ENCODE measurements at places on chromosomes 5 and 9.
A peak's percentile ranks its signal among the peaks of the same experiment; 100 is the strongest.

DNA sequence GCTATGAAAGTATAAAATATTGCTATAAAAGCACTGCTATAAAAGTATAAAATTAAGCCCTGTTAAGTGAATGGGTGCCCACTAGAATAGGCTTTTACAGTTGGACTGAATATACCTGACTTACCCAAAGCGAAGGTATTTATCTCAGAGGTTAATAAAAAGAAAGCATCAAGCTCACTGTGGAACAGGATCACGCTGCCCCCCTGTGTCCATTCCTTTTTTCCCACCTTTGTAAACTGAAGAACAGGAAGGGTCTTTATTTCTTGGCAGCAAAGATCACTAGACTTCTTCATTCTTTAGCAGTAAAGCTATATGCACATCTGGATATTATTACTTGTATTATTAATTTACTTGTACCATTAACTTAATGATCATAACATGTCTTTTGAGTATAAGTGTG is 22.1 kb upstream of the PLPP6 start:
- DNase-seq: peak; percentile 28

DNA sequence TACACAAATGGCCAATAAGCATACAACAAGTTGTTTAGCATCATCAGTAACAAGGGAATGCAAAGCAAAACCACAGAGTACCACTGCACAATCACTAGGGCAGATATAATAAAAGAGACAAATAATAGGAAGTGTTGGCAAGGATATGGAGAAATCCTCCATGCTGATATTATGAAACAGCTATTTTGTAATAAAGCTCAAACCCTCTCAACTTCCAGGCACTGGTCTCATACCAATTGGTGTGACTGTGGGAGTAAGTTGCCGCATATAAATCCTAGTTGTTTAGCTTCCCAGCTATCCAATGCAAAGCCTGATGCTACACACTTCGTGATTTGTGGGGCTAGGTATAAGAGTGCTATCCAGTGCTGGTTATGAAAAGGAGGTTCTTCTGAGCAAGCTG is 88.6 kb downstream of the SMIM23 start:
- DNase-seq: no peak

DNA sequence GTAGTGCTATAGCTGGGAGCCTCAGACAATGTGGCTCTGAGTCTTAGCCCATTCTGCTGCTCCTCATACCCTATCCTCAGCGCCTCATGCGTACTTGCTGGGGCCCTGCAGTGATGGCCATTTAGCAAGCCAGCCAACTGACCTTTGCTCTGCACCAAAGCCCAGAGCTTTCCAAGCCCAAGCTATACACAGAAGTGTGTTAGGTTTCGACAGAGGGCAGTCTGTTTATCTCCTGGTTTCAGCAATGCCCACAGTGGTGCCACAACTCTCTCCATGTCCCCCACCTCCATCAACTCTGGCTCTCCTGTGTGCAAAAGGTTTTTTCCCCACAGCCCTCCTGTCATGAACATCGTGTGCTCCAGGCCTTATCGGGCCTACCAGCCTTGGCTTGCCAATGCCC is 16.9 kb downstream of the GNG10 start:
- DNase-seq: no peak

GRCh38 chr5:2113348-2114131 is 230.8 kb upstream of the IRX4 start:
- no peak for DNase-seq

DNA sequence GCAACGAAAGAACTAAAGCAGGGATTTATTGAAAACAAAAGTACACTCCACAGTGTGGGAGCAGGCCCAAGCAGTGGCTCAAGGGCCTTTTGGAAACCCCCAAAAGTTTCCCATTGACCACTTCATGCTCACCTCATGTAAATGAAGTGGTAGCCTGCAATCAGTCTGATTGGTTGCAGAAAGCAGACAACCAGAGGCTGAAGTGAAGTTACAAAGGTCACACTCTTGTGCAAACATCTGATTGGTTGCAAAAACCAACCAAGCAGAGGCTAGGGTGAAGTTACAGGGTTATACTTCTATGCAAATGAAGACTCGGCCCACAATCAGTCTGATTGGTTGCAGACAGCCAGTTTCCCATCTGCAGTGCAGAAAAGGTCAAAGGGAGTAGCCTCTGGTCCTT is 258.0 kb downstream of the YTHDC2 start:
- DNase-seq: no peak

DNA sequence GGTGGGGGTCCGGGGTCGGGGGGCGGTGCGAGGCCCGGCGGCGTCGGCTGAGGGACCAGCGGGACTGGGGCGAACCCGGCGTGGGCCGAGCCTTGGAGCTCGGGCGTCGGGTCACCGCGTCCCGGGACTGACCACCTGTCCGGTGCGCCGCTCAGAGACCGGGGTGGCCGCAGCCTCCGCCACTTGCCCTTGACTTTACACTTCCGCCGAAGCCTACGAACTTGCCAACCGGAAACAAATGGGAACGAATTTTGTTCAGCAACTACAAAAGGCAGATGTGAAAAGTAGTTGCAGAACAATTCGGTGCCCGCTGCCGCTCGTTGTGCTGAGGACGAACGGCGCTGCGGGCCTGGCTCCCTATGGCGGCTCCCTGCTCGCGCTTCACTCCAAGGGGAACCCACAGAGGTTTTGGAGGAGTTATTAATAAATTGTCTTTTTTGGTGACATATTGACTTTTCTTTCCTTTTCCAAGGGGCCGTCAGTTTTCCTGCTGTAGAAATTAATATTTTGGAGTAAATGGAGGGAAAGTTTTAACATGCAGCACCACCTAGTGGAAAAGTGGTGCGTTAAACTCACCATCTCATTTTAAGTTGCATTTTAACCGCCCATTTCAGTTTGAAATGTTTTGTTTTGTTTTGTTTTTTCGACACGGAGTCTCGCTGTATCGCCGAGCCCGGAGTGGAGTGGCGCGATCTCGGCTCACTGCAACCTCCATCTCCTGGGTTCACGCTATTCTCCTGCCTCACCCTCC is 490 bp downstream of the PCBD2 start:
- peak; percentile 76 for DNase-seq

DNA sequence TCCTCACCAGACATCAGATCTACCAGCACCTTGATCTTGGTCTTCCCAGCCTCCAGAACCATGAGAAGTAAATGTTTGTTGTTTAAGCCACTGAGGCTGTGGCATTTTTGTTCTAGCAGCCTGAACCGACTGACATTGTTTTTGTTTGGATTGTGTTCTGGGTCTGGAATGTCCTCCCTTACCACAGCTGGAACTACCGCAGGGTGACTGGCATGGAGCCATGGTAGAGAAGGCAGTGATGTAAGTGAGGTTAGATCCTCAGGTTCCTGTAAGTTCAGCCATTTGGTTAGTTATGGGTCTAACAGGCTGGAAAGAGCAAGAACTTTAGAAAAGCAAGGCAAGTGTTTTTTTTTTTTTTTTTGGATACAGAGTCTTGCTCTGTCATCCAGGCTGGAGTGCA is 209.3 kb downstream of the DAB2IP start:
- DNase-seq: no peak

- DNase-seq: no peak
Observed at GRCh38 chr9:129237164-129237611, 59.1 kb upstream of the IER5L start.

GRCh38 chr5:22541037-22541436 is 312.1 kb downstream of the CDH12 start:
- DNase-seq: no peak

GRCh38 chr9:9552665-9553064 is 1060.1 kb downstream of the PTPRD start:
- DNase-seq: no peak

GRCh38 chr9:94729199-94729598 is 2.7 kb downstream of the AOPEP start:
- DNase-seq: no peak

- no peak for DNase-seq
Observed at GRCh38 chr9:77019236-77019925, at the start of gene FOXB2. FOXB2 (plus strand) TSS chr9:77019655; CDS start chr9:77019655, 0 bp downstream.

- DNase-seq: no peak
Observed at GRCh38 chr5:150261231-150261630, 28.3 kb downstream of the CAMK2A start.

DNA sequence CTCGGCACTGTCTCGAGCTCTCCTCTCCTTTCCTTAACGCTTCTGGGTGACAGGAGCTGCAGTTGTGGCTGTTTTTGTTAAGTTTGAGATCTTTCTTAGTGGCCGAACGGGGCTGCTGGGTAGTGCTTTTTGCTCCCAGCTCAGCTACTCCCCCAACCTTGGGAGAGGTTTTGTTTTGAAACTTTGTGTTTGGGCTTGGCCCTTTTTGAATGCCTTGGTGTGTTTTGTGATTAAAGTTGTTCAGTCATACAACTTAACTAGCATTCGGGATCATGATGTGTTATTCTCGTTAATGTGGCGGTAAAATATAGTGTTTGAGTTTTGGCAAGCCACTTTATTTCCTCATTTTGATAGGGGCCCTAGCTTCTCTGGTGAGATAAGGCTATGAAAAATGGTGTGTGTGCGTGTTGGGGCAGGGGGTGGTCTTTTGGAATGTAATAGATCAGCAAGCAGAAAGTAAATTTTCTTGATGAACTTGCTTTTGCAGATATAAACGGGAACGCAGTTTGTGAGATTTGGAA is 1.1 kb downstream of the KDM3B start:
- DNase-seq: no peak

DNA sequence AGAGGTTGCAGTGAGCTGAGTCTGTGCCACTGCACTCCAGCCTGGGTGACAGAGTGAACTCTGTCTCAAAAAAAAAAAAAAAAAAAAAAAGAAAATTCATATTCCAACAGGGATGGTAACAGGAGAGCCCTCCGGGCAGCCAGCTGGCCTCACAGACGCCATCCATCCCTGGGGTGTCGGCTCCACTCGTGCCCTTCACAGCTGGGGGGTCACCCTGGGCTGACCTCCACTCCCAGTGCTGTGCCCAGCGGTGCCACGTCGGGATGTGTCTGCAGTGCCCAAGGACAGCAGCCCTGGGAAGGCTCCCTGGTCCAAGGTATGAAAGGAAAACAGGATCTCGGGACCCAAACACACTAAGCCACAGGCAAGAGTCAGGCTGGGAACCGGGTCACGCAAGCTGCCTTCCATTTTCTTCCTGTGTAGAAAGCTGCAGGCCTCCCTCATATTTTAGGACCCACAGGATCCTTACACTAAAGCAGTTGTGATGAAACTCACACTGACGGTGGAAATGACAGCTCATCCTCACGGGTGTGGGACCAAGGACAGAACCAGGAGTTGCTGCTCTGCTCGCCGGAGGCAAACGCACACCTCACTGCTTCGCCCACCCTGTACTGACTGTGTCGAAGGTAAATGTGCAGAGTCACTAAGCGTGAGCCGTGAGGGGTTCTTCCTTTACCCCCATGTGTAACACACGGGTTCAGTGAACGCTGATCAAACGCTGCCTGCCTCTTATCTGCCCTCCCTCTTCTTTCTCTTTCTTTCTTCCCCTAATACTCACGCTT is 5.3 kb downstream of the SLC12A7 start:
- DNase-seq: no peak

- DNase-seq: no peak
Observed at GRCh38 chr9:15272377-15272928, 34.6 kb downstream of the TTC39B start.

- DNase-seq: no peak
Observed at GRCh38 chr5:123856766-123857165, 344.8 kb downstream of the CSNK1G3 start.

GRCh38 chr9:95115104-95115503 is 202.4 kb downstream of the FANCC start:
- no peak for DNase-seq

DNA sequence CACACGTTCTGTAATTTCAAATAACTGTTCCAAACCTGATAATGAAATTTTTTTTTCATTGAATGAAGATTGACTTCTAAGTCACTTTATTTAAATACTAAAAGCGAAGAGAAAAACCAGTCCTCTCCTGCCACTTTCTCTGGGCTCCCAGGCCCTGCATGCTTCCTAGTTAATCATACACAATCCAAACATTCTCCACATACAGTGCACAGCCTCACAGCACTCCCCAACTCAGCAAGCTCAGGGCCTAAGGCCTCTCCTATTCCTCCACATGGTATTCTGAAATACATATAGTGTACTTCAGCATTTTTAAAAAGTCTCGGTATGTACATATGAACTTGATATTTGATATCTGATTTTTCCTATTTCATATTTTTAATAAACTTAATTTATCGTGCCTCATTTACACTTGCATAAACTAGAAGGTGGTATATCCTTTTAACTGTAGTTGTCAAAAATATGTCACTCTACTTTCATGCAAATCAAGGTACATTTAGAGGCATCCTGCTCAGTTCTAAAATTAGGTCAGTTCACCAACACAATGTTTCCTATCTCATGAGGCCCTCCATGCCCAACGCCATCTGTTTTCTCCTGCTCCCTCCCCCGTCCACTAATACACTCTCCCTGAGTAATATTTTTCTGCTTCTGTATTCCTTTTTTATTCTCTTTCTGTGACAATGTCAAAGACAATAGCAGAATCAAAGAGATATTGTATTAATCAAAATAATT is 206.7 kb downstream of the ARRDC3 start:
- DNase-seq: peak; percentile 94

GRCh38 chr9:116155698-116156039 is 2.1 kb downstream of the PAPPA start:
- peak; percentile 22 for DNase-seq

GRCh38 chr5:176837707-176838115 is 27.4 kb downstream of the UNC5A start:
- peak; percentile 68 for DNase-seq

GRCh38 chr5:15106530-15107283 is 235.1 kb upstream of the ANKH start:
- no peak for DNase-seq

DNA sequence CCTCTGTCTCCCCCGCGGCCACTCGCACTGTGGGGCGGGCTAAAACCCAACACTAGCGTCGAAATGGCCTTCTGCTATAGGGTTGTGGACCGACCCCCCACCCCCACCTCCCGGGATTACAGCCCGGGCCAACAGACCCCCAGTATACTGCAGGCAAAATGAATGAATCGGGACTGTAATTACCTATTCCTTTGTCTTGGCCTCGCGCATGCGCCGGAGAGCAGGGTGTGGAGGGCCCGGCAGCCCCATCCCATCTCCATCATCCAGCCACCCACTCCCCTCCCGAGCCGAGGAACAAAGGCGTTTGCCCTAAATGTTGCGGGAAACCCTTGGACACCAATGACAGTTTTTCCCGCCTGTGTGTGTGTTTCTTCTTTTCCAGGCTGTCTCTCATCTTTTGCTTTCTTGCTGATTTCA is 1.6 kb downstream of the BASP1 start:
- DNase-seq: peak; percentile 74

DNA sequence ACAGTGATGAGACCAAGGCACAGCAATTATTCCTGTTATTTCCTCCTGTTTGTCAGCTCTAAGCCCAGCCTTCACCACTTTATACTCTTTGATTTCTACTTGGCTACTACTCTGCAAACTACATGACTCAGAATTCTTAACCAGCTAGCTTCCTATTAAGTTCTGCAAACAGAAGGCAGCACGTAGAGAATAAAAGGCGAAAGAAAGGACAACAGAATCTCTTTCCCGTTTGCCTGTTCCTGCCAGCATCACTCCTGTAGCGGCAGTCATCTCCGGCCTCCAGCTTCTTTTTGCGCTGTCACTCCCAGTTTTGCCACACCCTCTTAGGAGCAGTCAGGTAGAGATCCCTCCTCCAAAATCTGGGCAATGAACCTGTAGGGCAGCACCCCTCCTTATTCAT is 29.9 kb downstream of the DPYSL3 start:
- DNase-seq: no peak

GRCh38 chr5:94080390-94080789 is 339.0 kb upstream of the POU5F2 start:
- DNase-seq: no peak

GRCh38 chr5:80656425-80656824 is 1.6 kb upstream of the DHFR start:
- no peak for DNase-seq

GRCh38 chr9:38117651-38118050 is 48.6 kb upstream of the SHB start:
- DNase-seq: no peak

- no peak for DNase-seq
Observed at GRCh38 chr5:74995926-74996325, 56.4 kb downstream of the GCNT4 start.
